ENCODE measurements at places on chromosomes 7 and 10. TPM values are rescaled to one million over a fixed set of nuclear protein-coding genes. Genes with fewer than 3 reads are reported as not detected.

SPDYE18 gene
- 0.49 TPM for total RNA-seq

ITIH5 gene
- 1.8 TPM for total RNA-seq

RNF32 gene
- 0.25 TPM for total RNA-seq

TYW1B gene
- total RNA-seq = 0.97 TPM

RBP3 gene
- total RNA-seq = not detected

CRHR2 gene
- not detected for total RNA-seq

NKX2-3 gene
- total RNA-seq = under 0.01 TPM

CFAP43 gene
- under 0.01 TPM for total RNA-seq

BLNK gene
- not detected for total RNA-seq

SUPV3L1 gene
- total RNA-seq = 18.1 TPM

All from bladder microvascular endothelial cell (primary cell).